ENCODE measurements at places on chromosomes 4 and X. TPM values are rescaled to one million over a fixed set of nuclear protein-coding genes. Genes with fewer than 3 reads are reported as not detected.

Gene GPRASP3
- 2.3 TPM for polyA plus RNA-seq

Gene PRRG3
- 0.26 TPM for polyA plus RNA-seq

Gene CDKL2
- polyA plus RNA-seq, result not detected

DNA sequence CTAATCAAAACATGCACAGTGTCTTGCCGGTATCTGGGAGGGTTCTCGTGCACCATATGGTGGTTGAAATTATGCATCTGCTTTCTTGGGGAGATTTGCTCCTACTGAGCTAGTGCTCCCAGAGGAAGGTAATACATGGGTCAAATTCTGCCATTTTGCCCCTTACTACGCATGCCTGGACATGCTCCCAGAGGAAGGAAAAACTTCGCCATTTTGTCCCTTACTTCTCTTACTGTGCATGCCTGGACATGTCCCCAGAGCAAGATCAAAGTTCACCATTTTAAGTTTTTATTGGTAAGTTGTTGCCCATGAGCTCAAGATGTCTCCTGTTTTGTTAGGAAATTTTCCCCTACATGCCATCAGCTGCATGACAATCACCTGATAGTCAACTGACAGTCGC lies 252.1 kb upstream of the KLHL4 start:
- no peak for DNase-seq

DNA sequence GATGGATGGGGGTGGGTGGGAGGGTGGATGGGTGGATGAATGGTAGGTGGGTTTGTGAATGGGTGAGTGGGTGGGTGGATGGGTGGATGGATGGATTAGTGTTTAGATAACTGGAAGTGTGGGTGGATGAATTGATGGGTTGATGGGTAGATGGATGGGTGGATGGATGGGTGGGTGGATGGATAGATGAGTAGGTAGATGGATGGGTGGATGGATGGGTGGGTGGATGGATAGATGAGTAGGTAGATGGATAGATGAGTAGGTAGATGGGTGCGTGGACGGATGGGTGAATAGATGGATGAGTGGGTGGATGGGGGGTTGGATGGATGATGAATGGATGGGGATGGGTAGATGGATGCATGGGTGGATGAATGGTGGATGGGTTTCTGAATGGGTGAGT lies 20.3 kb upstream of the ASMTL start:
- no peak for DNase-seq
